ENCODE measurements at places on chromosomes 7 and 10.

DNA sequence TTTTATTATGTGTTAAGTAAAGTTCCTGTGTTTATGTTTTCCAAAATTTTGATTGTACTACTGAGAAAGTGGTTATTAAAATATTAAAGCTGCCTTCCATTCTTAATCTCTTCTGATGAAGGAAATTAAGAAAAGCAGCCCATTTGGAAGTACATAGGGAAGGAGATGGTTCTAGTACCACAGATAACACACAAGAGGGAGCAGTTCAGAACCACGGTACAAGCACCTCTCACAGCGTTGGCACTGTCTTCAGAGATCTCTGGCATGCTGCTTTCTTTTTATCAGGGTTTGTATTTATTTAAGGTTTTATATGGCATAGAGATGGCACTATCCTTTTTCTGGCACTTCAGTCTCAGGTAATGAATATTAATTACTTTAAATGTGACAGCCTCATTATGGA is 111.6 kb downstream of the PHTF2 start:
- DNase-seq, result peak; percentile 11

- no peak for DNase-seq
Observed at GRCh38 chr7:106869954-106870353, 4.9 kb downstream of the PIK3CG start.

GRCh38 chr7:42761486-42761885 is 150.4 kb downstream of the C7orf25 start:
- DNase-seq, result no peak

DNA sequence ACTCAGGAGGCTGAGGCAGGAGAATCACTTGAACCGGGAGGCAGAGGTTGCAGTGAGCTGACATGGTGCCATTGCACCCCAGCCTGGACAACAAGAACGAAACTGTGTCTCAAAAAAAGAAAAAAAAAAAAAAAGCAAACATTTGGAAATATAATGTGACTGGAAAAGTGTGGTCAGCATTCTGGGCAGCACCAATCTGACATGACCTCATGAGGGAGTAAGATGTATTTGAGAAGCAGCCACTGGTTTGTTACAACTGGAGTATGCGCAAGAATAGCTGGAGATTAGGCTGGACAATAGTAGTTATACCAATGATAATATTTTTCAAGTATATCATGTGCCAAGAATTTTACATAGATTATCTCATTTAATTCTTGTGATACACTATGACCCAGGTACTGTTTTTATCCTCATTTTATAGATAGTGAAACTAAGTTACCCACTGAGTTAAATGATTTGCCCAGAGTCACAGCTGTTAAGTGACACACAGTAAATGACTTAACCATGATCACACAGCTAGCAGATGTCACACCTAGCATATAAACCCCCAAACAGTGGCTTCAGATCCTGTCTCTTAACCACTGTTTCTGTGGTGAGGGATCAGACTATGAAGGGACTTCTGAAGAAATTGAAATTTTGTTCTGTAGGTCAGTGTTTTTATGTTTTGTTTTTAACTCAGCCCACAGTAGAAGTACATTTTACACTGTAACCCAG is 11.1 kb downstream of the MCU start:
- DNase-seq, result peak; percentile 61

DNA sequence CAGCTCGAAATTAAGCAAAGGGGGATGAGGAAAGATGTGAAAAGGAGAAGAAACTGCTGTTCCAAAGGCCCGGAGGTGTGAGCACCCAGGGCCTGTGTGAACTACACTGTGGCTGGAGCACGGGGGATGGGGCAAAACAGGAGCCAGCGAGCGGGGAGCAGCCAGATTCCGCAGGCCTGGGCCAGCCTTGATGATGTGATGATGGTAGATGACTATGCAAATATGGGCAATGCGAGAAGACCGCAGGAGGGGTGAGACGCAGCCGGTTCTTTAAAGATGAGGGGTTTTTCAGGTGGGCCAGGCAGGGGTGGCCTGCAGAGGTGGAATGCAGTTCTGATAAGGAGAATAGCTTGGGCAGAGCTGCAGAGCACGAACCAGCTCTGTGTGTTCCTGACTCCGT is 61.5 kb downstream of the LANCL2 start:
- DNase-seq, result no peak

DNA sequence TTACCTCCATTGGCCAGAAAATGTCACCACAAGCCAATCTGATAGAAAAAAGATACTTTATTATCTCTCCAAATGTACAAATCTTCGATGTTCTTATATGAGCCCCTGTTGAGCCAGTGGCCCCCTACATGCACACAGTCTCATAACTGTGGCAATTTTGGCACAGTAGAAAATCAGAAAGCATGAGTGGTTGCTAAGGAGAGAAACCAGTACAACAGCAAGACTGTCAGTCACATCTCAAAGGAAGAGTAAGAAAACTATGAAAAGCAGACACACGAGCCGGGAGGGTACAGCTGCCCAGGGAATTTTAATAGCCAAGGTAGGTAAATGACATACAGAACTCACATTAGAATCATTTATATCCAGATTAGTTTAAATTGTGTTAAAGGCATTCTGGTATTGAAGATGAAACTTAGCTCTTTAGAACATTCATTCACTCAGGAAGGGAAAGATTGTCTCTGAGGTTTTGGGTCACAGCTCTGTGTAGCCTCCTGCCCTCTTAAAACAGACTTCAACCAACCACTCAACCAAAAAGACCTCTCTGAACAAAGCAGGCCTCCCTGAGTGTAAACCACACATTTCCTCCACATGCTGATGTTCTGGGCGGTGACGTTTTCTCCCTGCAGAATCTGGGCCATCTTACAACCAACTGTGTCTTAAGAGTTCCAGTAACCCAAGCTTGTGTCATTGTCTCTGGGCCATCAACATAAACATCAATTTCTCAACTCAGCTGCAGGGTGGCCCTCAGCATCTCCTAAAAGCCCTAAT is 80.8 kb upstream of the ADAM12 start:
- DNase-seq, result peak; percentile 29

DNA sequence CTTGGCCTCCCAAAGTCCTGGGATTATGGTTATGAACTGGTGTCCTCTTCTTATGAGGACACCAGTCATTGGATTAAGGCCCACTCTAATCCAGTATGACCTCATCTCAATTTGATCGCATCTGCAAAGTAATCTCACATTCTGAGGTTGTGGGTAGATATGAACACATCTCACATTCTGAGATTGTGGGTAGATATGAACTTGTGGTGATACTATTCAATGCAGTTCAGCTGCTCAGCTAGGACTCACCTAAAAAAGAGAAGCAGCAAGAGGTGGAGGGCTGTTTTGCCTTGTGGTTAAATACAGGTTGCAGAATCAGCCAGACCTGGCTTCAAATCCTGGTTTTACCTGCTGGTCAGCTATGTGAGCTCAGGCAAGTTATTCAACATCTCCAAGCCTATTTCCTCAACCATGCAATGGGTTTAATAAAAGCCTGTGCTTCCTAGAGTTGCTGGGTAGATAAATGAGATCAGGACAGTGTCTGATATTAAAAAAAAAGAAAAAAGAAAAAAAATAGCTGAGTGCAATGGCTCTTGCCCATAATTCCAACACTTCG is 8.5 kb upstream of the BAG3 start:
- DNase-seq, result no peak

- DNase-seq, result no peak
Observed at GRCh38 chr7:129017264-129017663, 37.6 kb downstream of the TNPO3 start.

- DNase-seq, result no peak
Observed at GRCh38 chr10:31528831-31529230, 209.8 kb downstream of the ZEB1 start.

DNA sequence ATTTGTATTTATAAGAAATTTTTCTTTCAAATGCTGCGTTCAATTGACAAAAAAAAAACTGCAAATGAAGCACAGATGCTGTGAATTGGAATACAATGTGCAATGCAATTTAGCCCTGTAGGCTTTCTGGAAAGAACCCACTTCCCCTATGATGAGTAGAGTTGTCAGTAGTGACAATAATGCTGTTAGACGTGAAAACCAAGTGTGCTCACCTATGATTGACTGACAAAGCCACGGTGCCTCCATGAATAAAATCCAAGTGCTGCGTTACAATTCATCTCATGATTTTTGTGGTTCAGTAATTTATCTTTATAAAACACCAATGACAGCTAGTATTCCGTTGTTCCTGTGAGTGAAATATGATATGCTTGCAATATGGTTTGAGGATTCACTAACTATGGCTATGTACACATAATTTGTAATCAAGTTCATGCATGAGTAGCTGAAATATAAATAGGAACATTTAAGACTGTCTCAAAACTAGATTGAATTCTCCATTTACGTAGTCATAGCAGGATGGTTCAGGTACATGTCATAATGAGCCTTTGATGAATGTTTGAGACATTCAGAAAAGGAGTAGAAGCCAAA is 1160.3 kb downstream of the CNTNAP2 start:
- DNase-seq, result no peak

- no peak for DNase-seq
Observed at GRCh38 chr10:6494936-6495592, 85.0 kb downstream of the PRKCQ start.
